ENCODE measurements at places on chromosomes 13 and 19.

DNA sequence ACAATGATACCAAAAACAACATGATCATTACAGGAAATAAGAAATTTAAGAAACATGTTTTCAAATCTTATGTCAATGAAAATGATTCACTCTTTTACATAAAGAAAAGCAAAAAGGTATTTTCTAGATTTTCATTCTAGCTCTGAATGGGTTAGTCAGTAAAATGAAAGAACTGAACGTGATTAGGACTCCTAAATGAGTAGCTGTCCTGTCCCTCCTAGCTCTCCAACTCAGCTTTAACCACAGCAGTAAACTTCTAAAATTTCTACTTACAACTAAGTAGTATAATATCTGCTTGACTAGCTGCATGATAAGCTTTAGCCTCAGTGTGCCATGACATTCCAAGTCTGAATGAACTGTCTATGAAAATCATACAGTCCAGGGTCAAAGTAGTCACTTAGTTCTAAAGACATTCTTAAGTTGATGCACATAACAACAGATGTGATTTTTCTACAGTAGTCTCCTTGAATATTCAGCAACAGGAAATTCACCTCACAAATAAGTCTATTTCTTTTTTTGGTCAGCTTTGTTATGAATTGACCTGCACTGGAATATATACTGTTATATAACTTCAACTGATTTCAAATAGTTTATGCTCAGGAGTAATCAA lies 136.4 kb downstream of the MYCBP2 start:
- no peak for DNase-seq

- no peak for DNase-seq
Observed at GRCh38 chr19:14460935-14461334, 14.2 kb downstream of the PTGER1 start.

GRCh38 chr13:51731759-51732158 lies 72.2 kb downstream of the DHRS12 start:
- no peak for DNase-seq

GRCh38 chr13:35961002-35961401 lies 170.2 kb downstream of the DCLK1 start:
- DNase-seq: no peak

DNA sequence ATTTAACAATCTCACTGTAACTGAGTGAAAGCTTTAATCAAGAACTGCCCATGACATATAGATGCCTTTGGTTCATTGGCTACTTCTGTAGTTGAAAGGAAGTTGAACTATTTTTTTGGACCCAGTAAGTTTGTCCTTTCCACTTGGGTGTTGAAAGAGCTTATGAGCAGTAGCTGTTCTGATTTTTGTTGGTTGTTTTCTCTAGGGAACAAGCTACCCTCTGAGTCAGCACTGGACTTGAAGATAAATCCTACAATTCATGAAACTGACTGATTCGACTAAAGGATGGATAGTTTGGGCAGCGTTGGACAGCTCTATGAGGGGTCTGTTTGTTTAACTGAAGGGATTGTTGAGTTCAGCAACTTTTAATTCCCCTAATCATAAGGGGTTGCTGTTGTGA lies 101.0 kb downstream of the PAN3 start:
- no peak for DNase-seq

GRCh38 chr19:58538257-58539168 lies 5.4 kb upstream of the TRIM28 start:
- no peak for DNase-seq

DNA sequence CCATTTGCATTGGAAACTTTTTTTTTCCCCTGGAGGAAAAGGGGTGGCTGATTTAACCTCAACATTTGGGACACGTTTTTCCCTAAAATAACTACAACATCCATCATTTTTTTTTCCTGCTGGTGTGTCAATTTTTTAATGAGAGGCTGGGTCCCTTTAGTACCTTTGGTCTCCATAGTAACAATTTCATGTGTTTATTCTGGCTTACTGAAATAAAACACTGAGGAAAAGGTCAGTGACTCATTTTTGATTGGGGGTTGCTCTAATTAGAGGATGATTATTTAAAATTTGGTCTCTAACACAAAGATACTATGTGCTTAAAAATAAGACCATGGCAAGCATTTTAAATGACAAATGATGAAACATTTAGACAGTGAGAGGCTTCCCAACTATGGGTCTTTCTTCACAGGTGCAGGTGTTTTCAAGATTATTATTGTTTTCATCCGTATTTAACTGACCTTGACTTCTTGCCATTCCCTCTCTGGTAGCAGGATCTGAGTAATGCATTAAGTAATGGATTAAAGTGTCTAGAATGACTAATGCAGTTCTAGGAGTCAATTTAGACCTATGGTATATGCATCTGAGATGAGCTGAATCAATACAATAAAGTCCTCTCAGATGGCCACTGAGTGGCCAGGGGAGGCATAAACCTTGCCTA lies 406.4 kb downstream of the KCNRG start:
- DNase-seq: no peak

DNA sequence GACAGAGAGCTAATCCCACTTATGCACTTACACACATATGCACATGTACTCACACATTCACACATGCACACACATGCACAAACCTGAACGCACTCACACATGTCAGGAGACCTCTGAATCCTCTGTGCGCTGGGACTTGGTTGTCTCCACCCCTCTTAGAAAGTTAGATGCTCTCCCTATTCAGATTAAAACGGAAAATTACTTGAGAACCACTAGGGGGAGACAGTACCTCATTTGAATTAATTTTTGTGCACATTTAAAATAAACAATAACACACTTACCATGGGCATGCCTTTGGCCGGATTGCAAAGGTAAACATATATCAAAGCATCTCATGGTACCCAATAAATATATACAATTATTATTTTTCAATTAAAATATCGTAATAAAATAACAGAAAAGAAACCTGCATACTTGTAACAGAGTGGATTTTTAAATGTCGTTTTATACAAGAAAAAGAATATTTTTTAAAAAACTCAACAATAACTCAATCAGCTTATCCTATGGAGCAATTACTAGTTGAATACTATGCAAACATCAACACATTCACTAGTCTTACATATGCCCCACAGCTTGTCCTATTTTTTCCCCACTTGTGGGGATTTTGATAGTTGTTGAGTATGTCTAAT lies 9.5 kb upstream of the LILRB4 start:
- no peak for DNase-seq

Measured in stimulated activated naive B cell treated with anti-CD40 and anti-IgM and Interleukin-4, amounts not matched to agents 10 μg/mL and 1 μg/mL and 100 μg/mL, for 72 hours (primary cell).